IPS DF 19.7 (cell line): ENCODE measurements at places on chromosomes 1 and 21.

- DNase-seq: no peak
These were observed 35.9 kb upstream of the CCSAP start for GRCh38 chr1:229378586-229379367.

DNA sequence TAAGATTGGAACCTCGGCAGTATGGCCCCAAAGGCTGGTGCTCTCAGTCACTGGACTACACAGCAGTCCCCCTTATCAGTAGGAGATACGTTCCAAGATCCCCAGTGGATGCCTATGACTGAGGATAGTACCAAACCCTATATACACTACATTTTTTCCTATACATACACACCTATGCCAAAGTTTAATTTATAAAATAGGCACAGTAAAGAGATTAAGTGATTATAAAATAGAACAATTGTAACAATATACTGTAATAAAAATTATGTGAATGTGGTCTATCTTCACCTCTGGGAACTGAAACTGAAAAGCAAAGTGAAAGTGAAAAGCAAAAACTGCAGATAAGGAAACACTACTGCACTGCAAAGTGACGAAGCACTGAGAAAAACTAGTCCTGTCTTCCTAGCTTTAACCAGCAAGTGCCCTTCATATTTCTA lies 96.8 kb downstream of the INTS7 start:
- DNase-seq: no peak

GRCh38 chr1:159839116-159839849 lies 12.6 kb downstream of the SLAMF8 start:
- DNase-seq: no peak

GRCh38 chr21:45598666-45599065 lies 44.9 kb upstream of the PCBP3 start:
- DNase-seq: no peak

DNA sequence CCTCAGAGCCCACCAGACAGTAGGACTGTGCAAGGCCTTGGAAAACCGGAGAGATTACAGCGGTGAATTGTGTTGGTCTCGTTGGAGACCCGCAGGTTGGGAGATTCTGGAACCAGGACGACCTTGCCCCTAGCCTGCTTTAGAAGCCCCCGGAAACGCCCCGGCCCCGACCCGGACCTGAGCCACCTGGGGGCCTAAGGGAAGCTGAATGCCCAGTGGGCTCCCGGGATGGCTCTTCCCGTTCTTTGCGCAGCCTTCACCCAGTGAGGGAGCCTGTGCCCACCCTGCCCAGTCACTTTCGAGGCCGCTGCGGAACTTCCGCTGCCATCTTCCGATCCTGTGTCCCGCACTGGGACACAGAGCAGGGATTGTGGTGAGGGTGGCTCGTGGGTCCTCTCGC lies 254.4 kb downstream of the FAM72C start:
- DNase-seq: no peak

DNA sequence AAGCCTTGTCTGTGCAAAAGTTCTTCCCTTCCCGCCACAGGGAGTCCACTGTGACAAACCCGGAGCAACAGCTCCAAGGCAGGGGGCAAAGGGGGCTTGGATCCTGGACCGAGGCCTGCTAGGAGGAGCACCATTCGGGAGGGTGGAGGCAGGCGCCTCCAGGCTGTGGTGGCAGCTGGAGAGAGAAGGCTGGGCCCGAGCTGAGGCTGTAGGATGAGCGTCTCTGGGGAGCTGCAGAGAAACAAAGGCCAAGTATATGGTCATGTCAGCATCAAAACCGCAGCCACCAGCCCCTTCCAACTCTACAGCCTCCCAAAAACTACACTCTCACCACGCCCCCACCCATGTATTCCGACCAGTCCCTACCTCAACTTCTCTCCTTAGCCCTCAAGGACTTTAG lies 579 bp downstream of the SH3BP5L start:
- no peak for DNase-seq

GRCh38 chr1:89762779-89763648 lies 57.8 kb upstream of the LRRC8D start:
- DNase-seq: peak; percentile 42

DNA sequence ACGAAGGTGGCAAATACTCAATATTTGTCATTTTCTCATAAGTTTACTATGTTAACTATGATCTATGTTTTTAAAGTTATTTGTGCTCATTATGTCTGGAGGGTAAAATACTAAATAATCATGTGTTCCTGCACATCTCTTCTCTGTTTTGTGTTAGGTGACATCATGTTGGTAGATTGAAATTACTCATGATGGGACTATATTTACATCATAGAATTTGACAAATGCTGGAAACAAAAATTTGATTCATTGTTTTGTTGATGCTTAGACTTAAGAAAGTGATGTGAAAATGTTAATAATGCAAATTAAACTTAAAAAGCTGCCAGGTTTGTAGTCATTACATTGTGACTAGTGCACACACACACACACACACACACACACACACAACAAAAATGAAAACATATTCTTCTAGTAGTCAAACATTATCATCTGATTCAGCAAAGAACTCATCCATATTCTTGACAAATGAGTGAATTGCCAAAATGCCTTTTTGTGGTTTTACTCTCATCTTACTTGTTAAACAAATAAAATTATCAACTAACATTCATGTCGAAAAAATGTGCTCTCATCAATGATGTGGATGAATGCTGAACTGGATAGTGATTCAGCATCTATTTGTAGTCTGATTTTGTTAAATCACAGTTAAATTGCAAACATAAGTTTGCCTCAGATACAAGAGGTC lies 870.7 kb downstream of the BRINP3 start:
- no peak for DNase-seq

- DNase-seq: no peak
These were observed 2.2 kb downstream of the CAMK1G start for GRCh38 chr1:209585672-209586071.

GRCh38 chr1:184802354-184803179 lies 47.9 kb upstream of the EDEM3 start:
- DNase-seq: no peak

DNA sequence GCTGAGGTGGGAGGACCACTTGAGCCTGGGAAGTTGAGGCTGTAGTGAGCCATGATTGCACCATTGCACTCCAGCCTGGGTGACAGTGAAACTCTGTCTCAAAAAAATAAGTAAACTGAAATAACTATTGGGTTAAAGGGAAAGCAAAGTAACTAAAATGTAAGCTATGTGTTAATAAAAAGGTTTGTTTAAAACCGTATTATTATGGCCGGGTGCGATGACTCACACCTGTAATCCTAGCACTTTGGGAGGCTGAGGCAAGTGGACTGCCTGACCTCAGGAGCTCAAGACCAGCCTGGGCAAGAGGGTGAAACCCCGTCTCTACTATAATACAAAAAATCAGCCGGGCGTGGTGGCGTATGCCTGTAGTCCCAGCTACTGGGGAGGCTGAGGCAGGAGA lies 27.0 kb downstream of the NVL start:
- no peak for DNase-seq

- DNase-seq: no peak
These were observed 5.8 kb downstream of the AGRN start for GRCh38 chr1:1025730-1026129.

GRCh38 chr1:18240906-18241305 lies 133.3 kb downstream of the IGSF21 start:
- DNase-seq: no peak

DNA sequence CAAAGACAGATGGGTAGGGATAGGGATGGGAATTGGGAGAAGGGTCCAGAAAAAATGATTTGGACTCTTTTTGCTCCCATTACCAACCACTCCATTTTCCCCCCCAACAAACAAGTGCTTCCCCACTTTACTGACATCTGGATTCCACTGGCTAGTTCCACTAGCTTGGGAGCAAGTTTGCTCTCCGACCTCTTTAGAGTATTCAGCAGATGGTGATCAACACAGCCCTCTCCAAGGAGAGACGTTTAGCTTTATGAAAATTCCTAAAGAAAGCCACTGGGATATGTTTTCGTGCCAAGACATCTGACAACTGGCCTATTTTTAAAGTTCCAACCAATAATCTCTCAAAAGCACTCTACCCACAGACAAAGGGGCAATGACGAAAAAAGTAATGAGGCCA lies 50.3 kb downstream of the ITPKB start:
- DNase-seq: no peak

- no peak for DNase-seq
These were observed 13.0 kb downstream of the DOP1B start for GRCh38 chr21:36169470-36170128.

DNA sequence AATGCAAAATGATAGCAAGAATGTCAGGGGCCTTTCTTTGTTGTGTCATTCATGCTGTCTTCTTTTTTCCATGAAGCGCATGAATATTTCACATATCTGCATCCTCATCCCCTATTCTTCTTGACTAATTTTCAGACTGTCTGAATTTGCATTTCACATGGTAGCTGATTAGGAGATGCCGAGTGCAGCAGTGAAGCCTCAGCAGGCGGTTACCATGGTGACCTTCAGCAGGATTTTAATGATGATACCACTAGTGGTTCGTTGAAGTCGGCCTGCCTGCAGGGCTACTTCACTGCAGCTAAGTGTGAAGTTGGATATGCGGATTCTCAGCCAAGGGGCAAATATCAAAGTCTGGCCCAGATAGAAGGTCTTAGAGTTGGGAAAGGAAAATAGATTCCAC lies 141.8 kb downstream of the NEK7 start:
- DNase-seq: no peak

DNA sequence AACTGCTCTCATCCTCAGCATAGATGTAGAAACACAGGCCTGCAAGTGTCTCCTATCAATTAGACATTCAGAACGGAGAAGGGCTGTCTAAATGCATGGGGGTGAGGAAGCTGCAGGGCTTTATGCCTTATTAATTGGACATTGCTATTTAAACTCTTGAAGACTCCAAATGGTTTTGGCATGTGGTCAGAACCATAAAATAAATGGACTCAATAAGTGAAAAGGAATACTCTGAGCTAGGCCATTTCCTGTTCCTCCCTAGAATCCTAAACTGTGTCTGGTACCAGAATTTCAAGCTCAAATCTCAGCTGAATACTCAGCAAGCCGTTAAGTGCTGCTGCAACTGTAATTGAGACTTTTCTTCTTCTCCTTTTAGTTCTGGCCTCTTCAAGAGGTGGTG lies 80.4 kb upstream of the C1orf87 start:
- DNase-seq: no peak

- no peak for DNase-seq
These were observed 20.7 kb downstream of the IL10RB start for GRCh38 chr21:33286600-33287456.

- DNase-seq: no peak
These were observed 737 bp upstream of the SERPINC1 start for GRCh38 chr1:173917635-173918493.
